ENCODE measurements at places on chromosomes 11 and 22.
A peak's percentile ranks its signal among the peaks of the same experiment; 100 is the strongest.

DNA sequence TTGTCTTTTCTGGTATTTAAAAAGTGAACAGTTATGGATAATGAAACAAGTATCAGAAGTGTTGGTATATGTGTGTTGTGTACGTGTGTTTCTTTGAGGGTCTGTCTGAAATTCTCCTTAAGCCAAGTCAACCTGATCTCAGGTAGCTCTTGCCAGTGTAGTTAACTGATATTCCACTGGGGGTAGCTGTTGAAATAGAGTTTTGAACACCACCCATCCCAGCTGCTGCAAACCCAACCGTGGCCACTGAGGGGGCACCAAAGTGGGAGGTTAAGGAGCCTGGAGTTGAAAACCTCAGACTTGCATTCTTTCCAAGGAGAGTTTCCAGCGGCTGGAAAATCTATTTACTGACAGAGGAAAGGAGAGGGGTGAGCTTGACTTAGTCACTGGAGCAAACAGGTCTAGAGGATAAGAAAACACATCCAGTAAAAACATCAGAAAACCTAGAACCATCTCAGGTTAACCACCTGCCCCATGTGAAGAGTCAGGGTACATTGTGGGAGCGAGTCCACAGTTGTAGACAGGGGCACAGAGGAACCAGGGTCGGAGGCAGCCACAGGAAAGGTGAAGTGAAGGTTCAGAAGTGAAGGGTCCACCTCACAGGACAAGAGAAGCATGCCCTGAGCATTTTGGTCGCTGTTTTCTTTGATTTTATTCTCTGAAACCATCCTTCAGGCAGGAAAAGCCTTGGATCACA is 8.8 kb upstream of the CUL5 start:
- peak; percentile 56 for DNase-seq

DNA sequence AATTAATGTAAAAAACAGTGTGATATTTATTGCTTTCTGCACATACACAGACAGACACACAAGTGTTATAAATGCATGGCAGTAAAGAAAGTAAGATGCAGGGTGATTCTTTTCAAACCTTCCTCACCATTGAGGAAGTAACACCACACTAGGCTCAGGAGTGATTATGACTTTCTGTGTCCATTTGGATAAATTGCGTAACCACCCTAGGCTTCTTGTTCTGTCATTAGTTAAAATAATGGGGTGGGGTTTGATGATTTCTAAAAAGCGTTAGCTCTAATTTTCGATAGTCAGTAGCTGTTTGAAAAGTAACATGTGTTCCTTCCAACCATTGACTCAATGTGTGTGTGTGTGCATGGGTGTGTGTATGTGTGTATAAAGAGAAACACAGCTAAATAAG is 1080.2 kb downstream of the NTM start:
- DNase-seq = no peak

DNA sequence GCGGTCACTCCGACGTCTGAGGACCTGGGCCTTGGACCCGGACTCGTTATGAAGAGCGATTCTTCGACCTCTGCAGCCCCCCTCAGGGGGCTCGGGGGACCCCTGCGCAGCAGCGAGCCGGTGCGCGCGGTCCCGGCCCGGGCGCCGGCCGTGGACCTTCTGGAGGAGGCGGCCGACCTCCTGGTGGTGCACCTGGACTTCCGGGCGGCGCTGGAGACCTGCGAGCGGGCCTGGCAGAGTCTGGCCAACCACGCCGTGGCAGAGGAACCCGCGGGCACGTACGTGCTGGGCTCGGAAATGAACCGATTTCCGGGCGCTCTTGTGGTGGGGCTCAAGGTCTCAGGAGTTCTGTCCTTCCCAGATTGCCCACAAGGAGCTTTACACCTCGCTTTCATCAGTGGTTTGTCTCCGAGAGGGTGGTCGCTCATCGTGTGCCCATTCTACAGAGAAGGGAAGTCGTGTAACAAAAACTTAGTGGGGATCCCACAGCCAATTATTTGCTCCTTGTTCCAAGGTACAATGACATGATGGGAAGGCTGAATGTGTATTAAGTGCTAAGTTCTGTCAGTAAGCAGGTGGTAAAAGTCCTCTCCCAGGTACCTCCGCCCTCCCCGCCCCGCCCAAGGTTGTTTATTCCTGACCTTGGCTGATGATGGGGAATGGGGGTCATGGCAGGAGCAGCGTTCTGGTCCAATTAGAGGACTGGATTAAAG is 695 bp downstream of the PEX26 start:
- DNase-seq = no peak

GRCh38 chr11:111310723-111311122 is 12.4 kb downstream of the POU2AF3 start:
- no peak for DNase-seq

- no peak for DNase-seq
These were observed 71.0 kb downstream of the AMBRA1 start for GRCh38 chr11:46522682-46523281.

DNA sequence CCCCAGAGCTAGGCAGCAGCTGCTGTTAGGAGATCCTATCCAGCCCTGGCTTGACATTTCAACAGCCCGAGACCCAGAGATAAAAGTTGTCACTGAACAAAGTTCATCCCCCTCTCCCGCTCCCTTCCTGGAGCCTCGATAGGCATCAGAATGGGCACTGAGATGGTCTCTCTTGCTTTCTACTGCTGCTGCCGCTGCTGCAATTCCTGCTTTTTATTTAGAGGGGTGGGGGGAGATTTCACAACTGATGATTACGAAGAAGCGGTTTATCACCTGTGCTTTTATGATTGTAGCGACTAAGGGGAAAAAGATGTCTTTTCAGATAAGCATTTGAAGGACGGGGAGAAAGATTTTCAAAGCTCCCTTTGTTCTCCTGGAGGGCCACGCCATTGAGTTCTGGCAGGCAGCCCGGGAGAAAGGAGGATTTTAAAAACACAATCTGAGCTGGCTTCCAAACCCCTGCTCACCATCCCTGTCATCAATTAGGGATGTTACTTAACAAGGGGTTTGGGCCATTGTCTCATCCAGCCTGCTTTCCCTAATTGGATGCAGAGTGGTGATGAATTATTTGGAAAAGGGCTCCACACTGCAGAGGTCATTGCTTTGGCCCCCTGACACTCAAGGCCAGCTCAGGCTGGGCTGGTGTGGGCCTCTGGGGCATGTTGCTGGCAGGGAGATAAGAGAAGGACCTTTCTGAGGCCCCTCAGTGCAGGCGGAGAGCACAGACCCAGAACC is 344.7 kb downstream of the BUD13 start:
- no peak for DNase-seq

- no peak for DNase-seq
These were observed 296.9 kb upstream of the SORL1-AS1 start for GRCh38 chr11:121749691-121750090.

DNA sequence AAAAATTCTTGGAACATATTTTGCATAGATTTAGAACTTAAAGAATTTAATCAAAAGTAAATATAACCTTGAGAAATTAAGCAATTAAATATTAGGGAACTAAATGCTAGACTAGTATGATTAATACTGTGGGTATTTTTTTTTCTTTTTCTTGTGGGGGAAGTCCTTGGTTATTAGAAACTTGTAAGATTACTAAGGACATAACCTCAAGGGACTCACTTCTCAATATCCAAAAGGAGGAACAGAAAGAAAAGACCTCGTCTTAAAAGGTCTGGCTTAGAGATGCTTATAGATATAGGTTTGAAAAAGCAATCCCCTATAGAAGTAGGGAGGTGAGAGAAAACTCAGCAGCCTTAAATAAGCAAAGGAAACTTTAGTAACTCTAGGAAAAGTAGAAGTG is 368.5 kb downstream of the INSC start:
- no peak for DNase-seq

GRCh38 chr11:35012467-35013191 is 96.2 kb downstream of the PDHX start:
- DNase-seq = no peak

DNA sequence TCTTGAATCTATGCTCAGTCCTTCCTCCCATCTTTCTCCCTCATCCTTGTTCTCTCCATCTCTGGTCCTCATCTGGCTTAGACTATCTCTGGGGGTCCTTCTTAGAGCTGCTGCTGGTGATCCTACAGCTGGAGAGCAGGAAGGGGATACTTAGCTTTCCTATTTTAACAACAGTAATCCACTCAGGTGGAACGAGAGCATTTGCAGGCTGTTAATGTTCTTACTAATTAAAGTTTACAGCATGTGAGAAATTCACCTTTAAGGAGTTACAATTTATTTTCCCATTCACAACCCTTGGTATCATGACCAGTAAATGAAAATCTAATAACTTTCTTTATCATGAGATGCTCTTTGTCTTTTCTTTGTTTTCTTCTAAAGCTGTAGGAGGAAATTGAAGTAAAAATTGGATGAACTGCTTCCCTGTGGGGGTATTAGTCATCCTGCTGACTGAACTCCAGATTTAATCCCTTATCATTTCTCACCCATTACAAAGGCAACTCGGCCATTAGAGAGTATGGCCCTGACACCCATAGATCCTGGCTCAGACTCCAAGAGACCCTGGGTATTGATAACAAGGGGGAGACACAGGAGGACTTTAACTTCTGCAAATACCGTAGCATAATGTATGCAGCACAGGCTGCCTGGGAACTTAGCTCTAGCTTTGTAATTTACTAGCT is 37.6 kb upstream of the MTNR1B start:
- DNase-seq = no peak

GRCh38 chr11:88536616-88537265 is 199.2 kb upstream of the CTSC start:
- no peak for DNase-seq

- DNase-seq = no peak
These were observed 860 bp downstream of the TMEM184B start for GRCh38 chr22:38271927-38272372.

DNA sequence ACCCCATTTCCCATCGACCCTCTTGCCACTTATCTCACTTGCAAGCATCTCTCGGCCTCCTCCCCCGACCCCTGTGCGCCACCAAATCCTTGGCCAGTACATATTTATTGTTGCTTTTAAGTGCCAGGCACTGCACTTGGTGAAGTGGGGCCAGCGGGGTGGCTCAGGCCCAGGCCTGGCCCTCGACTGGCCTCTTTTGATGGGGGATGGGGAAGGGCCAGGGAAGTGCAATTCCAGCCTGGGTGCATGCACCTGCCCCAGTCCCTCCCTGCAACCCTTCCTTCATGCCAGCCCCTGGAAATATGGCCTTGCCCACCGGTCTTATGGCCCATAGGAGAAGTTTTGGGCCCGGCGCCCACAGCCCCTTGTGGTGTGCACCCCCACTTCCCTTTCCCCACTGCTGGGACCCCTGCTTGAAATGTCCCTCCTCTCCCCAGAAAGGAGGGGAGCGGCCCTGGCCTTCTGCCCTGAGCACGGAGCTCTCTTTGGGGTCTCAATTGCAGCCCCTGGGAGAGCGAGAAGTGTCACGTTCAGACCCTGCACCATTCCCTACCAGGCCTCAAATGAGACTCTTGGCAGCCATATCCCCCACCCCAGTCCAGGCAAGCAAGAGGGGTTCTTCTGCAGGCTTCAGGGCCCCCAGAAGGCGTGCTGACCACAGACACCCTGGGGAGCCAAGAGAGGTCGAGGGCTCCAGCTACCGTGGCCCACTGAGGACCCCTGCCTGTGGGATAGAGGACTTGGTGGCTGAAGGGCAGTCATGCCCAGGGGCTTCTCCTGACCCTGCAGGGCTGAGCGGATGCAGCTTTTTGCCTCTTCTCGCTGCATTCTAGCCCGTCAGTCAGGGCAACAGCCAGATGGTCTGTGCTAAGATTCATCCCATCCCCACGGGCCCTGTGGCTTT is 961 bp downstream of the SUSD2 start:
- no peak for DNase-seq

DNA sequence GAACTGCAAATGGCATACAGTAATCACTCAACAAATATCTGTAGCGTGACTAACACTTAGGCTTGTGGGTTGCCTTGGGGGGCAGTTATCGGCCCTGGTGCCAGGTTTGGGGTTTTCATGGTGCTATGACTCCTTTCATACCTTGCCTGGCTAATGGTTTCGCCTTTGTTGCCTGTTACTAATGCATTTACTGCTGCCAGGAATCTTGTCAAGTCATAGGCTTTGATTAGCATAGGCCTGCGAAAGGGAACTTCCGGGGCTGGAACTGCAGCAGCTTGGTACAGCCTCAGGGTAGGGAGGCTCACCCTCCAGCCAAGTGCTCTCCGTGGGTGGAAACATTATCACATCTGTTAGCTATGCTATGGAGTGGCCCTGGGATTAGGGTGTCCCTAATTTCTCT is 13.2 kb downstream of the SLC25A18 start:
- peak; percentile 96 for DNase-seq

- no peak for DNase-seq
These were observed 71.0 kb downstream of the CYP2R1 start for GRCh38 chr11:14821031-14821430.

DNA sequence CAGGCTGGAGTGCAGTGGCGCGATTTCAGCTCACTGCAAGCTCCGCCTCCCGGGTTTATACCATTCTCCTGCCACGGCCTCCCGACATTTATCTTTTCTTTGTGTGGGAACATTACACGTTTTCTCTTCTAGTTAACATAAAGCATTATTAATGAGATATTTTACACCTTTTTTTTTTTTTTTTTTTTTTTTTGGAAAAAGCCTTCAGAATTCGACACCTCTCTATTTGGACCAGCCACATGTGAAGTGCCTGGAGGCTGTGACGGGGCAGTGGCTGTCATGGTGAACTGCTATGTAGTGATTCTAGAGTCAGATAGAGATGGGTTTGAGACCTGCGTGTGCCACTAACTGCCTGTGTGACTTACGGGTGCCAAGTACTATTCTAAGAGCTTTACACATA is 64.3 kb downstream of the SMIM38 start:
- DNase-seq = no peak

GRCh38 chr11:124865902-124866851 is 945 bp downstream of the ROBO3 start:
- DNase-seq = peak; percentile 16

DNA sequence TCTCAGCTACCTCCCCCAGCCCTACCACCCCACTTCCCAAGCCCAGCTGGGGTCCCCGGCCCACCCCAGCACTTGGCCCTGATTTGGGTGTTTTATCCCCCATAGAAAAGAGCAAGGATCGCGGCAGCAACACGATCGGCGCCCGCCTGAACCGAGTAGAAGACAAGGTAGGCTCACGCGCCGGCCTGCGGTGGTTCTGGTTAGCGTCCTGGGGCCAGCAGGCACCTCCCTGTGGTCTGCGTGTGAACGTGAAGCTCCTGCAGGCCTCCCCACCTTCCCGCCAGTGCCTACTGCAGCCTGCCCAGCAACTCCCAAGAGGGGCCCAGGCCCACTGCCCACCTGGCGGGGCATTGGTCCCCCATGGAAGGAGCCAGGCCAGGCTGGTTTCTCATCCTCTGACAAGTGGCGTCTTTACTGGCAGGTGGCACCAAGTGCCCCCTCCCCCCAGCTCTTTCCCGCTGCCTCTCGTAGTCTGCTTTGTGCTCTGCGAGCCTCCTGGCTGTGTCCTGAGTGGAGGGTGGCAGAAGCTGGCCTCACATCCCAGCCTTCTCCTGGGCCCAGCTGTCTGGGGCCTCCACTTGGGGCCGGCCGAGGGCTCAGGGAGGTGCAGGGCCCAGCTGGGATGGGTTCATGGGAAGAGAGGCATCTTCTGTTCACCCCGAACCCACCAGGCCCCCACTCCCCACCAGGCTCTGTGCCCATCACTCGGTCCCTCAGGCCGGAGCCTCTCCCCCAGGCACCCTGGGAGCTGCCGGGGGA is 78.3 kb upstream of the KCNQ1OT1 start:
- DNase-seq = no peak

All from astrocyte of the spinal cord (primary cell).